ENCODE measurements at places on chromosomes 4 and X. TPM values are rescaled to one million over a fixed set of nuclear protein-coding genes. Genes with fewer than 3 reads are reported as not detected.

The F9 gene
- not detected for total RNA-seq

The CDX4 gene
- total RNA-seq, result not detected

The G3BP2 gene
- 105 TPM for total RNA-seq

The LEF1 gene
- 2.8 TPM for total RNA-seq

The GIMD1 gene
- total RNA-seq, result not detected

- no peaks in the 10 kb centered on the region for H3K27me3 ChIP-seq
- no peak for DNase-seq
- no peaks in the 10 kb centered on the region for H3K4me1 ChIP-seq
- H3K4me3 ChIP-seq, result no peak overlapping the region
- H3K27ac ChIP-seq, result no peak overlapping the region
- H3K36me3 ChIP-seq, result no peaks in the 10 kb centered on the region
Observed at GRCh38 chrX:139766545-139766983, 58.6 kb upstream of the MCF2 start.

DNA sequence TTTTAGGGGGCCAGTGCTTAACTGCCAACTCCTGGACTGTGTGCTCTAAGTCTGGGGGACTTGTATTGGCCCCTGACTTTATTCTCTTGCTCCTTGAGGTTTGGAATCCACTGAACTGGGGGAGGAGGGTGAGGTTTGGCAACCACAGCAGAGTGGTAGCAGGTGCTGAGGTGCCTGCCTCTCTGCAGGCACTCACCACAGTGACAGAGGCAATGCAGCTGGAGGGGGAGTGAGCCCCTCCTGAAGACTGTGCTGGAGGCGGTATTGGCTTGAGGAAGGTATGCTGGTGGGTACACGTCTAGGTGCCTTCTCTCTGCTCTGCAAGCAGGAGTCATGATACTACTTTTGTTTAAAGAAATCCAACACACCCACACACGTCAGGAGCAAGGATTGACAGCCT lies 24.6 kb downstream of the CFAP299 start:
- no peaks in the 10 kb centered on the region for H3K4me1 ChIP-seq
- no peak overlapping the region for H3K4me3 ChIP-seq
- H3K36me3 ChIP-seq, result no peaks in the 10 kb centered on the region
- H3K27ac ChIP-seq, result no peak overlapping the region
- no peaks in the 10 kb centered on the region for H3K27me3 ChIP-seq

- no peaks in the 10 kb centered on the region for H3K27me3 ChIP-seq
- no peak for DNase-seq
- H3K36me3 ChIP-seq, result no peaks in the 10 kb centered on the region
- no peak overlapping the region for H3K27ac ChIP-seq
- no peaks in the 10 kb centered on the region for H3K4me1 ChIP-seq
- no peak overlapping the region for H3K4me3 ChIP-seq
Observed at GRCh38 chr4:92814677-92815076, 510.9 kb downstream of the GRID2 start.

- no peaks in the 10 kb centered on the region for H3K27me3 ChIP-seq
- no peak for DNase-seq
- no peaks in the 10 kb centered on the region for H3K36me3 ChIP-seq
- no peak overlapping the region for H3K27ac ChIP-seq
- H3K4me1 ChIP-seq, result peaks cover 10% of the 10 kb centered on the region
Observed at GRCh38 chr4:154606728-154607723, 5.4 kb downstream of the FGG start.

GRCh38 chr4:3257556-3258482 lies 8.9 kb downstream of the MSANTD1 start:
- peaks cover 25% of the 10 kb centered on the region for H3K4me1 ChIP-seq
- peak overlapping the region; percentile 65 for H3K27ac ChIP-seq
- peak; percentile 39 for DNase-seq

DNA sequence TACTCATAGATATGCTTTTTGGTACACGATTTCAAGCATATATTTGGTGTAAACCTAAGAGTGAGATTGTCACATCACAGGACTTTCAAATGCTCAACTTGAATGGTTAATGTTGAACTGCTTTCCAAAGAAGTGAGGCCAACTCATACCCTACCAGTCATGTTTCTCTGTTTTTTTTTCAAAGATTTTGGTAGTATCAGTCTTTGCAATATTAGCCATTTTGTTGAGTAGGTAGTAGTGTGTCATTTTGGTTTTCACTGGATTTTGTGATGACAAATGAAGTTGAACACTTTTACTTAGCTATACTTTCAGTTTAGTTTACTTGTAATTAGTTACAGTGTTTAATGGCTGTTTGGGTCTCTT lies 12.5 kb upstream of the HS3ST1 start:
- H3K36me3 ChIP-seq, result no peaks in the 10 kb centered on the region
- no peak overlapping the region for H3K4me3 ChIP-seq
- H3K27ac ChIP-seq, result no peak overlapping the region
- no peaks in the 10 kb centered on the region for H3K27me3 ChIP-seq
- DNase-seq, result no peak
- H3K4me1 ChIP-seq, result no peaks in the 10 kb centered on the region

- peak; percentile 79 for DNase-seq
- H3K27me3 ChIP-seq, result no peaks in the 10 kb centered on the region
- H3K4me3 ChIP-seq, result peak overlapping the region; percentile 52
Observed at GRCh38 chrX:47556045-47556623, 4.9 kb upstream of the ARAF start.

- H3K27me3 ChIP-seq, result no peaks in the 10 kb centered on the region
- peak overlapping the region; percentile 69 for H3K27ac ChIP-seq
- H3K4me3 ChIP-seq, result peak overlapping the region; percentile 61
- H3K4me1 ChIP-seq, result peaks cover 30% of the 10 kb centered on the region
Observed at GRCh38 chrX:20263474-20263873, 3.2 kb downstream of the RPS6KA3 start.

DNA sequence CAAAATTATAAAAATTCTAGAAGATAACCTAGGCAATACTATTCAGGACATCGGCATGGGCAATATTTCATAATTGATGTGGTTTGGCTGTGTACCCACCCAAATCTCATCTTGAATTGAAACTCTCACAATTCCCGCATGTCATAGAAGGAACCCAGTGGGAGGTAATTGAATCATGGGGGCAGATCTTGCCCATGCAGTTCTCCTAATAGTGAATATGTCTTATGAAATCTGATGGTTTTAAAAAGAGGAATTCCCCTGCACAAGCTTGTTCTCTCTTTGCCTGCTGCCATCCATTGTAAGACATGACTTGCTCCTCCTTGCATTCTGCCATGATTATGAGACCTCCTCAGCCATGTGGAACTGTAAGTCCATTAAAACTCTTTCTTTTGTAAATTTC lies 77.7 kb downstream of the DDX60 start:
- no peaks in the 10 kb centered on the region for H3K36me3 ChIP-seq
- no peak overlapping the region for H3K27ac ChIP-seq
- no peak overlapping the region for H3K4me3 ChIP-seq
- no peaks in the 10 kb centered on the region for H3K4me1 ChIP-seq
- no peaks in the 10 kb centered on the region for H3K27me3 ChIP-seq
- DNase-seq, result no peak

- H3K36me3 ChIP-seq, result no peaks in the 10 kb centered on the region
- H3K4me1 ChIP-seq, result peaks cover 15% of the 10 kb centered on the region
- H3K27me3 ChIP-seq, result no peaks in the 10 kb centered on the region
- no peak overlapping the region for H3K27ac ChIP-seq
- H3K4me3 ChIP-seq, result no peak overlapping the region
Observed at GRCh38 chr4:145487631-145488030, 6.0 kb downstream of the SMAD1 start.

GRCh38 chrX:14939644-14940043 lies 66.4 kb downstream of the MOSPD2 start:
- H3K36me3 ChIP-seq, result no peaks in the 10 kb centered on the region
- H3K4me1 ChIP-seq, result 0 out of 2 replicates have a peak, but pooled peaks cover 7% of the 10 kb centered on the region
- H3K27ac ChIP-seq, result no peak overlapping the region
- H3K4me3 ChIP-seq, result no peak overlapping the region

GRCh38 chrX:40142417-40142816 lies 44.7 kb upstream of the BCOR start:
- no peaks in the 10 kb centered on the region for H3K27me3 ChIP-seq
- no peaks in the 10 kb centered on the region for H3K4me1 ChIP-seq
- H3K4me3 ChIP-seq, result no peak overlapping the region
- H3K27ac ChIP-seq, result no peak overlapping the region
- no peak for DNase-seq

- no peak for DNase-seq
- peaks cover 14% of the 10 kb centered on the region for H3K36me3 ChIP-seq
- 0 out of 2 replicates have a peak, but pooled peaks cover 6% of the 10 kb centered on the region for H3K4me1 ChIP-seq
- no peaks in the 10 kb centered on the region for H3K27me3 ChIP-seq
- no peak overlapping the region for H3K27ac ChIP-seq
- H3K4me3 ChIP-seq, result no peak overlapping the region
Observed at GRCh38 chr4:82362565-82362964, 11.2 kb downstream of the HNRNPD start.

GRCh38 chr4:147096667-147097604 lies 151.3 kb upstream of the TTC29 start:
- DNase-seq, result no peak
- no peaks in the 10 kb centered on the region for H3K27me3 ChIP-seq
- no peaks in the 10 kb centered on the region for H3K4me1 ChIP-seq
- H3K4me3 ChIP-seq, result no peak overlapping the region
- H3K27ac ChIP-seq, result no peak overlapping the region

- no peak for DNase-seq
- H3K27me3 ChIP-seq, result no peaks in the 10 kb centered on the region
- no peaks in the 10 kb centered on the region for H3K4me1 ChIP-seq
- H3K4me3 ChIP-seq, result no peak overlapping the region
Observed at GRCh38 chrX:7262551-7262950, 114.6 kb upstream of the PUDP start.

Measured in PC-9 (cell line).